HS-27A (cell line): ENCODE measurements at places on chromosomes 1 and 21.
A peak's percentile ranks its signal among the peaks of the same experiment; 100 is the strongest.

- DNase-seq = no peak
Observed at GRCh38 chr1:45394342-45394741, 54.1 kb upstream of the MUTYH start.

- no peak for DNase-seq
Observed at GRCh38 chr1:236728752-236729151, 42.5 kb downstream of the ACTN2 start.

DNA sequence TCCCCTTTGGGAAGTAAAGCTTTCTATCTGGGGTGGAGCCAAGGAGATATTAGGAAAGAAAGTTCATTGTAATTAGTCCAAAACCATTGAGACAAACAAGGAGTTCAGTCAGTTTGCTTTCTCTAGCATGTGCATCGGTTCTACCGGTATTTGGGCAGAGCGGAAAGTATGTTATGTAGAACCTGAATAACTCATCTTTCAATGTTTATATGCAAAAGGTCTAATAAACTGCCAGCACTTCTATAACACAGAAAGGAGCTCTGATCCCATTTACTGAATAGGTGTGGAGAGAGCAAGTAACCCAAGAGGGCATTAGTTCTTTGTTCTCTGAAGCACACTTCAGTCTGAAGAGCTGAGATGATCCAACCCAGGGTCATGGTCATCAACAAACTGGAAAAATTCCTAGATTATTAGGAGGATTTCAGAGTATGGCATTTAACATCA lies 3.5 kb downstream of the TGFB2 start:
- DNase-seq = no peak

DNA sequence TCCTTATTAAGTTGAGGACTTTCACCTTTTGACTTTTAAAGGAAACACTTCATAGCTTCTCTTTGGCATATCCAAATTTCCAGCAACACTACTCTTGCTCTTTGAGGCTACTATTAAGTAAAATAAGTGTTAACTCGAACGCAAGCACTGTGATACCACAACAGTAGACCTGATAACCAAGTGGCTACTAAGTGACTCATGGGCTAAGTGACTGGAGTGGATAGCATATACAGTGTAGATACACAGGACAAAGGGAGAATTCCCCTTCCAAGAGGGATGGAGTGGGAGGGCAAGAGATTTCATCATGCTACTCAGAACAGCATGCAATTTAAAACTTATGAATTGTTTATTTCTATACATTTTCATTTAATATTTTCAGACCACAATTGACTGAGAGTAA lies 9.8 kb upstream of the KCNA3 start:
- DNase-seq = no peak

DNA sequence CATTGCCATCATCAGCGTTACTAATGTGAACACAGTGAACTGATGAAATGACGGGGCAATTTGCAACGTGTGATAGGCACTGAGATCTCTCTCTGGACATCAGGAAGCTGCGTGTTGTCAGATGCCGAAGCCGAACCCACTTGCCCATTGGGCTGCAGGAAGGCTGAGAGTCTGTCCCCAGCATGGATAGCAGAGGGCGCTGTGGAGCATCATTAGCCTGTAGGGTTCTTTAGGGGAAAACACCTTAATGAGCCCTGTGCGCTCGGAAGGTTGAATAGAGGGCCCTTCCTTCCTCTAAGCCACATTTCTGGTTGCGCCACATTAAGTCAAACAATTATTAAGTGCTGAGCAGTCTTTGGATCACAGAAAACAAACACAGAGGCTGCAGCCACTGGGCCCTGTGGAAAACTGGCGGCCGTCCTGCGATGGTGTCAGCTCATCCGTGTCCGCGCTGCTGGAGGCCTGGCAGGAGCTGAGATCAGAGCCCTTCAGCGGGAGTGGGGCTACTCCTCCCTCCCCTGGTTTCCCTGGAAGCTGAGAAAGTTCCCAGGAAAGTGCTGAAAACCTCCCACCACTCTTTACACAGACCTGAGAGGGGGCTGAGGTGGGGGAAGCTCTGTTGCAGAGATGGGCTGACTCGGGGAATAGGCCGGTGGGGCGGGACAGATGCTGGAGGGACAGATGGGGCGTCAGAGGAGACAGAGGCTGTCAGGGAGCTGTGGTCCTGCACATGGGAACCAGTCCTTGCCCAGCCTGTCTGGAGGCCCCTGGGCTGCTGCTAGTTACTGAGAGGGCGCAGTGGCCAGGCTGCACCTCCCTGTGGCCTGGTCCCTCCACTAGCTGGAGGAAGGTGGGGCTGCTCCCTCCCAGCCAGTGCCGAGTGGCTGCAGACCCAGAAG lies 12.7 kb downstream of the TFF2 start:
- DNase-seq = no peak

DNA sequence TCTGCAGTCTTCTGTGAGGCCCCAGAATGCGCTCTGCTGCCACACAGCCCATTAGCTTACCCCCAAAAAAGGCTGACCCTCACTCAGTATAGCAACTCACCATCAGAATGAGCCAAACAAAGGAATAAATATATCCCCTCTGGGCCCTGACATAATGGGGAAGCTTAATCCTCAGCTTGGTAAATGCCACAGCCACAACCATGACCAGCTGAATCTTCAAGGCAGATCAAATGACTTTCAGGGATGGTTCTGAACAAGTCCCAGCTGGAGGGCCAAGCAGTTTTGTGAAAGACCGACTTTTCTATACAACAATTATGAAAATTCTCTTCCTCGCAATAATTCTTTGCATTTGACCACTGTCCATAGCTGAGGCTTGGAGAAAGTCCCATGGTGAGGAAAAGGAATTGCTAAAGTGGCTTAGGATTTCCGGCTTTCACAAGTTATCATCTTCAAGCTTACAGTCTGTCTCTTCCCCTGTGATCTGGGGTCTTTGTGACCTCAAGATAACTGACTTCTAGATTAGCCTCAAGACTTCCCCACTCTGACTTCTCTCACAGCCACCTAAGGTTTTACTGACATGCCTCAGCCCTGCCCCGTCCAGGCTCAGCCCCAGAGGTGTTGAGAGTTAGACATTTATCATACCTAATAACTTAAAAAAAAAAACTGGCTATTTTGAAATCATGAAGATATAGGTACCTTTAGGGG lies 47.8 kb upstream of the PBX1 start:
- no peak for DNase-seq

DNA sequence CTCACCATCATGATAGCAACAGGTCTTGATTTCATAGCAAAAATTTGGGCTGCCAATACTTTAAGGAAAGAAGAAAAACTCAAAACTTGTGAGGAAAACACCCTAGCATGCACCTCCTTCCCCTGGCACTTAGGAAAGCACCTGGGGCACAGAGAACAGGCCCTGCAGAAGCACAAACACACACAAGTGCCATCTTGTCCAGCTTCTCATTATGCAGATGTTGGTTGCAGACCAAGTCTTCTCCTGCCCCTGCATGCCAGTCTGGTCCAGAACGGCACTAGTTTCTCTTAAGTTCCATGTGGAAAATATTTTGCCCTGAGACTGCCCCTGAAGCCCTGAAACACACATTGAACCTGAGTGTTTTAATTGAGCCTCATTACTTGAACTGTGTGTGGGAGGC lies 6.3 kb upstream of the ETV3 start:
- no peak for DNase-seq

GRCh38 chr1:78627321-78627720 lies 7.1 kb downstream of the IFI44L start:
- DNase-seq = no peak

DNA sequence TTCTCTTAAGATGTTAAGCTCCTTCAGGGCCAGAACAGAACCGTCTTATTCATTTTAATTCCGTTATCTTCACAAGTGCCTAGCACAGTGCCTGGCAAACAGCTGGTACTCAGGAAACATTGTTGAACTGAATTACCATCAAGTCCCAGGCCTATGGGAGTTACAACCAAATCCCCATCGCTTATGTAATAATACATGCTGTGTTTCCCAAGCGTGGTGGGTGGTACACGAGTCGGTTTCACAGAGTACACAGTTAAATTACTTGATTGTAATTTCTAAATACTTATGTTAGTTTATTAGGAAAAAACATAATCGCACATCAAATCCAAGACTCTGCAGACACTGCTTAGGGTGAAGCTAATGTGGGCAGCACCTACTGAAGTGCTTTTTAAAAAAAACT lies 1.0 kb downstream of the ANGEL2 start:
- peak; percentile 7 for DNase-seq

- no peak for DNase-seq
Observed at GRCh38 chr1:190478149-190479049, 735 bp upstream of the BRINP3 start.

DNA sequence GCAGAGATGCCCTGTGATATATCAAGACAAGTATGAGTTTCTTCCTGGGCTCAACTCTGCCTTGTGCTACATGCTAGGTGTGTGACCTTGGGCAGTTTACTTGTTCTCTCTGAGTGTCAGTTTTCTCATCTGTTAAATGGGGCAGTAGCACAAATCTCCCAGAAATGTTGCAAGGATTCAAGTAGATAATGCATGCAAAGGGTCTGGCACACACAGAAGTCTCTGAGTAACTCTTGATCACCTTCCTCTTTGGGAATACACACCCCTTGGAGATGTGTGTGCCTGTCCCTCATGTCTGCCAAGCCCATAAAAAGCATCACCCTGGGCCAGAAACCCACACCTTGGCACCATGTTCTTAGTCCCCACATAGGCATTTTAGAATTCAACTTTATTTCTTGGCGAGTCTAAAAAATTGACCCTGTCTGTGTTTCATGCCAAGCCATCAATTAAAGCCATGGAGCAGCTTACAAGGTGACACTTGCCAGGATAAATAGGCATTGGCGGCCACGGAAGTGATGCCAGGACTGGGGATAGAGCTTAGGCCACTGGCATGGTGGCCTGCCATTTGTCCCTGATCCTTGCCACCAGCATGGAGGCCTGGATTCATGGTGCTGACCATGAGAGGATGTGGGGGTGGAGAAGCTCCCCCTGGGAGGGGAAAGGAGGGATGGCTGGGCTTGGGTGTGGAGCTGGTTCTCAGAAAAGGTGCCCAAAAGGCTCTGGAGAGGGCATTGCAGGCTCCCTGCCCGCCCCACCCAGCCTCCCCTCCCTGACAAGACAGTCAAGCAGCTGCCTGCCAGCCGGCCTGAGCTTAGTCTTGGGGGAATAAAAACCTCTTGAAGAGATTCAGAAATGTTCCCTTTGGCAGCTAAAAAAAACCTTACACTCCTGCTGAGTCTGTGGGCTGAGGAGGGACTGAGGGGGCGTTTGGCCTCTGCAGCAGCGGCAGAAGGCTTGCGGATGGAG lies 118.0 kb upstream of the IPO9 start:
- no peak for DNase-seq

- no peak for DNase-seq
Observed at GRCh38 chr1:244758708-244759107, 76.8 kb upstream of the COX20 start.

DNA sequence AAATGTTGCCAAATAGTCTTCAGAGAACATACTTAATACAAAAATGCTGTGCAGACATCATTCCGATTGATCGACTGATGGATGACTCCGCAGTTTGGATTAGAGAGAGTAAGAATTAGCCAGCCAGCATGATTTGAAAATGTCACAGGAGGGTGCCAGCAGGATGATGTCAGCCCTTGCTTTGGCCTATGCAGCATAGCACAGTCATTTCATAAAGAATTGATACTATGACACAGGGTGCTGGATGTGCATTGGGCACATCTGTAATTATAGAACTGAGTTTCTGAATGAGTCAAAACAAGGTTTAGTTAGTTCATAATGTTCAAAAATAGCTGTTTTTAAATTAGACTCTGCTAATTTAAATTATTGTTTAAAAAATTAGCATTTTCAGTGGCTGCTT lies 21.6 kb upstream of the TRAF5 start:
- no peak for DNase-seq

GRCh38 chr1:94081566-94082344 lies 39.2 kb downstream of the ABCA4 start:
- DNase-seq = peak; percentile 27

DNA sequence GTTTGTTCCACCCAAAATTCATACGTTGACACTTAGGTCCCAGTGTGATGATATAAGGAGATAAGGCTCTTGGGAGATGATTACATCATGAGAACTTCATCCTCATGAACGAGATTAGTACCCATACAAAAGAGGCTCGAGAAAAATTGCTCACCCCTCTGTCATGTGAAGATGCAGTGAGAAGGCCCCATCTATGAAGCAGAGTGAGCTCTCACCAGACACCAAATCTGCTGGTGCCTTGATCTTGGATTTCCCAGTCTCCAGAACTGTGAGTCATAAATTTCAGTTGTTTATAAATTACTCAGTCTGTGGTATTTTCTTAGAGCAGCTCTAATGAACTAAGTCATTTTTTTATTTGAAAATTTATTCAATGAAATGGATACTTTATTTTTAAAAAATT lies 42.6 kb upstream of the USP25 start:
- peak; percentile 46 for DNase-seq

DNA sequence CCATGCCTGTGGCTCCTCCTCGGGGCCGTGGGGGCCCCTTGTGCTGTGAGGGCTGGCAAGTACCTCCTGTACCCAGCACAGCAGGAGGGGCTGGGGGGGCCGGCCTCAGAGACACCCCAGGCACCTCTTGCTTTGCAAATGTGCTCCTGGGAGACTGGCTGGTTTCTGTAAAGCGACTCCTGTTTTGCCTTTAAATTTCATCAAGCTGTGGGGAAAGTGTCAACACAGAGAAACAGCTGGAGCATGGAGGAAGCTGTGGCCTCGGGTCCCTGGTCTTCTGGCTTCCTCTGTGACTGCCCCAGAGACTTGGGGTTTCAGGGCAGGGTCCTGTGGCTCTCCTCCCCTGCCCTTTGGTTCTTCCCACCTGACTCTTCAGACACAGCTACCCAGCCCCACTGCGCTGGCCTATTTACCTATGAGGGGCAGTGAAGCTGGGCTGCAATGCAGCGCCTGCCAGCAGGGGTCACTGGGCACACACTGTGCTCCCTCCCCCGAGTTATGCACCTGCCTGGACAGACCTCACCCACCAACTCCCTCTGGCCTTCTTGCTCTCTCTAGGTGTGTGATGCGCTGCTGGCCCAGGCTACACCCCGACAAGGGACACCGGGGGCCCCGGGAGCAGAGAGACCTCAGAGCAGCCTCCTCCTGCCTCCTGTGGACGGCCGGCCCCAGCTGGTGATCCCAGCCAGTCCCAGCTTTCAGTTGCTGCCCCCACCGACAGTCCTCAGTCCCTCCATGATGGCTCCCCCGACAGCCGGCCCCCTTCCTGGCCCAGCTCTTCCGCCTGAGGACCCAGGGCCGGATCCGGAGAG lies 17.6 kb upstream of the PEX10 start:
- DNase-seq = no peak

DNA sequence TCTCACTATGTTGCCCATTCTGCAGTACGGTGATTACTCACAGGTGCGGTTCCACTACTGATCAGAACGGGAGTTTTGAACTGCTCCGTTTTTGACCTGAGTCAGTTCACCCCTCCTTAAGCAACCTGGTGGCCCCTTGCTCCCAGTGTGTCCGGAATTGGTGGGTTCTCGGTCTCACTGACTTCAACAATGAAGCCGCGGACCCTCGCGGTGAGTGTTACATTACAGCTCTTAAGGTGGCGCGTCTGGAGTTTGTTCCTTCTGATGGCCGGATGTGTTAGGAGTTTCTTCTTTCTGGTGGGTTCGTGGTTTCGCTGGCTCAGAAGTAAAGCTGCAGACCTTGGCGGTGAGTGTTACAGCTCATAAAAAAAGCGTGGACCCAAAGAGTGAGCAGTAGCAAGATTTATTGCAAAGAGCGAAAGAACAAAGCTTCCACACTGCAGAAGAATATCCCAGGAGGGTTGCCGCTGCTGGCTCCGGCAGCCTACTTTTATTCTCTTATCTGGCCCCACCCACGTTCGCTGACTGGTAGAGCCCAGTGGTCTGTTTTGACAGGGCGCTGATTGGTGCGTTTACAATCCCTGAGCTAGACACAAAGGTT lies 17.6 kb upstream of the PARP1 start:
- DNase-seq = no peak
